Erythroblast (primary cell): ENCODE measurements at places on chromosomes 1 and 21.

DNA sequence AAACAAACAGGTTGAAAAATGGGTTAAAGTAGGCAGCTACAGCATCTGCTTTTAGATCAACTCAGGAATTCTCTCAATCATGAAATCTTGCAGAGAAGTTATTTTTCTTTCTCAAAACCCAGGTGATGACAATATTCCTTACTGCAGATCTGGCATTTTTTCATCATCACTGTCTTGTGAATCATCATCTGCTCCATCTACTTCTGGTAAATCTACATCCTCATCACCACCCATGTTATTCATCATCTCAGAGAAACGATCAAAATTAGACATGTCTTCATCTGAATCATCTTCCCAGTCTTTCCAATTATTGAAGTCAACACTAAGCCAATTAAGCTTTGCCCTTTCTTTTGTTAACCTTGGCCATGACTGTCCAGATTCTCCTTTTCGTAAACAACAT lies 21.8 kb downstream of the GBP2 start:
- no peak for DNase-seq

DNA sequence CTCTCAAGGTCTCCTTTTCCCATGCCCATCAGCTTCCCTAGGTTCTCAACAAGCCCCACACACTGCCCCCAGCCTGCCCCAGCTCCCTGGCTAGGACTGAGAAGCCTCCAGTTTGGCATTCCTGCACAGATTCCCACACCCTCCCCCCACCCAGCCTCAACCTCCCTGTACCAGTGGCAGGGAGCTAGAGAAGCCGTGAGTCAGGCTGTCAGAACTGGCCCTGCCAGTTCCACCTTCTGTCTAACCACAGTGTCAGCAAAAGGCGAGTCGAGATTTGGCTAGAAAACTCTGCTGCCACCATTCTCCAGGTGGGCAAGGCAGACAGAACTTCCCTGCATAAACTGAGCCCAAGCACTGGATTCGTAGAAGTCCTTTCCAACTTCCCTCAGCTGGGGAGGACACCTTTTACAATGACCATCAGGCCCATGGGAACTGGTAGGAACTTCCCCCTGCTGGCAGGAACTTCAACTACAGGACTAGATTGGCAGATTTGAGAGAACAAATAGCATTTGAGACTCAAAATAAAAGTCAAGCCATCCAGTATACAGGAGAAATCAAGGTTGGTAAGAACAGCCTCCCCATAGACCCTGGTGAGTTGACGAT lies 31.0 kb downstream of the TNNT2 start:
- peak; percentile 22 for DNase-seq

GRCh38 chr1:7427605-7428300 lies 343.3 kb upstream of the VAMP3 start:
- no peak for DNase-seq

- peak; percentile 91 for DNase-seq
These were observed 8.0 kb upstream of the MAN1C1 start for GRCh38 chr1:25608488-25609178.

DNA sequence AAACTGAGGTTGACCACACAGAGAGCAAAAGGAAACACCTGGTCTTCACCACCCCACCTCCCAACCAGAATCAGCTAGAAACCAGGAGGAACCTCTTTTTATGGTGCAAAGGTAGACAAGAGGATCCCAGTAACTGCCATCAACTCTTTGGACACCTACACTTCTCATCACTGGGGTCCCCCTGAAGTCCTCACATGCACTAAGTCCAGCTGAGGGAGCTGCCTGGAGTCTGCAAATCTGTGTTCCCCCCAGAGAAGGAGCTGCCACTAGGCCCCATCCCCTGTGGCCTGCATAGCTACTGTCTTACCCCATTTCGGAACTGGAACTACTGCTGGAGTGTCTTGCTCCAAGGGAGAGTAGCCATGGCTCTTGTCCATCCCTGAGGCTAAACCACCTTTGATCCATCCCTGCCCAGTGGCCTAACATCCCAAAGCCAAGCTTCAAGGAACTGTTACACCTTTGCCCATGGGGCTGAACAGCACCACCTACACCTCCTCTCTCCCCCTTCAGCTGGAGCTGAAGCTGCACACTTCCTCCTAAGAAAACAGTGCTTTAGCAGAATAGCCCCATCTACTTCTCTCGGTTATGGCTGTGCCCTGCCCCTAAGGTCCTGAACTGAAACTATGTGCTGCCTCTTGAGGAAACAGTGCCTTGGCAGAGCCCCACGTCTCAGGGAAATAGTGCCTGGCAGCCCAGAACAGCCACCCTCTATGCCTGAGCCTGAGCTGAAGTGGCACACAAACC lies 85.4 kb upstream of the CD53 start:
- DNase-seq, result no peak

DNA sequence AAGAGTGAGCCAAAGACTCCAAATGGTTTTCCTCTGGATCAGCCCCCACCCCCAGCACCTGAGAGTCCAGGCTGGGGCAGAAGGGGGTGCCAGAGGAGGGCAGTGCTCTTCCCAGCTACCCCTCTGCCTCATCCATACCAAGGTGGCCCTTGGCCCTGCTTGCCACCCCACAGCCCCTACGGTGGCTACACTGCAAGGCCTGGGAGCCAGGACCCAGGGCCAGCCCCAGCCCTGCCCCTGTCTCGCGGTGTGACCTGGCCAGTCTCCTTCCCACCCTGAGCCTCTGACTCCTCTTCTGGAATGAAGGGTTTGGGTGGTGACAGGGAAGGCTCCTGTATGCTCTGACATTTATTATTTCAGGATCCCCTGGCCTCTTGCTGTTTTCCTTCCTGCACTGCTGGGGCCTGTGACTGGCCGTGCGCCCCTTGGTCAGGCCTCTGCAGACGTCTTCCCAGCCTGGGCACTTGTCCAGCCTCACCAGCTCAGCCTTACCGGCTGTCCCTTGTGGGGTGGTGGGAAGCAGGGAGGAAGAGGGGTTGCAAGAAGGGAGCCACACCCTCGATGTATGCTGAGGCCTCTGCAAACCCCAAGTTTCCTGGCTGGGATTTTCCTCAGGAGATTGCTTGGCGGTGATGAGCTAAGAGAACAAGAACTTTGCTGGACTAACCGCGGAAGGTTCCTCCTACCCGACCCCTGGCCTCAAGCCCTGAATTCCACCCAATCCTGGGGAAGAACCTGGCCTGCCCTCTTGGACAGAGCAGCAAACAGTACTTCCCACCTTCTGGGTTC lies 13.5 kb downstream of the ASAP3 start:
- DNase-seq, result no peak

DNA sequence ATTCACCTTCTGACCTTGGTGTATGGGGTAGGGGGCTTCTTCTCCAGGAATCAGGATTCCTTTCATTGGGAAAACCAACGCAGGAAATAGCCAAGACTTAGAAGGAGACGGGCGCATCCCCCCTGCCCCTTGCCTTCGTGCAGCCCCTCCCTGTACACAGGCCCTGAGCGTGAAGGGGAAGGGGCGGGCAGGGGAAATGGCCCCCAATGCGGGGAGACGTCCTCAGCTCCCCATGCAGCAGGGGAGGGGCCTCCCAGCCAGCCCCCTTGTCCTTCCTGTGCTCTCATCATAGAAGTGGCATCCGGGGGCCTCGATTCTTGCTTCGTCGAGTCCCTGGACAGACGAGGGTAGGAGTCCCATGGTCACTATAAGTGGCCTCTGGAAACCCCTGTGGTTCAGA lies 116.9 kb downstream of the AJAP1 start:
- no peak for DNase-seq

- no peak for DNase-seq
These were observed 25.1 kb downstream of the IGFN1 start for GRCh38 chr1:201215531-201216357.

GRCh38 chr1:203171341-203172183 lies 4.1 kb downstream of the MYBPH start:
- no peak for DNase-seq
